ENCODE measurements at places on chromosomes 12 and 14. TPM values are rescaled to one million over a fixed set of nuclear protein-coding genes. Genes with fewer than 3 reads are reported as not detected.

Gene ANAPC7
- 68.2 TPM for polyA plus RNA-seq

GRCh38 chr12:116161588-116161987 is 115.9 kb downstream of the MED13L start:
- no peak for DNase-seq

Gene KRT78
- polyA plus RNA-seq, result 1.7 TPM

GRCh38 chr12:64631197-64631596 is 20.9 kb downstream of the RASSF3 start:
- no peak for DNase-seq

GRCh38 chr14:50957296-50957695 is 13.0 kb upstream of the PYGL start:
- DNase-seq, result no peak

GRCh38 chr12:105888696-105889095 is 250.1 kb downstream of the NUAK1 start:
- no peak for DNase-seq

Gene PLEKHH1
- polyA plus RNA-seq, result 2.6 TPM

Gene LHX5
- polyA plus RNA-seq, result 0.10 TPM

Gene RTN1
- 0.06 TPM for polyA plus RNA-seq

DNA sequence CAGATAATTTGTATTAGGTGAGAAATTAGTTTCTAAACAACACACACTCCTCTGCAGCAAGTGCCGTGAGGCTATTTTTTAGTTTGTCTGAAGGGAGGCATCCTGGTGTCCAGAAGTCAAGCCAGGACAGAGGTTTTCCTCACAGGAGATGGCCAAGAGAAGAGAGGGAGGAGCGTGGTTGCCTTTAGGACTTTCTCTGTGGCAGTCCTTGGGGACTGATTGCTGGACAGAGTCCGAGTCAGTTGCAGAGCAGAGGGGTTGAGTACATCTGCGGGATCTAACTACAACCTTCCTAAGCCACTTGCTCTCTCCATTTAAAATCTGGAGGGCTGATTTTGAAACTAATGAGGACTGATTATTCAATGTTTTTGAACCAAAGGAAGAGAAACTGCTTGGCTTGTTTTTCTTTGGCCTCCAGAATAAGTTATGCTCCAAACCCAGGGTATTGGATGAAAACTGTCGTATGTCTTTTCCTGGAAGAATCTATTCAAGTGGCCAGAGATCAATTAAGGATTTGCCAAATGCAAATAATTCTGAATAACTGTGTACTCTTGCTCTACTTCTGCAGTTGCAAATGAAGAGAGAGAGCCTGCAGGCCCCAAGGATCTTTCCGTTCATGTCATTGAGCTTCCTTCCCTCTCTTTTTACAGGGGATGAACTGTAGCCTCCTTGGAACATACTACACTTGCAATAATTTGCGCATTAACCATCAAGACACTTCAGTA is 1.2 kb downstream of the SLCO1C1 start:
- no peak for DNase-seq

DNA sequence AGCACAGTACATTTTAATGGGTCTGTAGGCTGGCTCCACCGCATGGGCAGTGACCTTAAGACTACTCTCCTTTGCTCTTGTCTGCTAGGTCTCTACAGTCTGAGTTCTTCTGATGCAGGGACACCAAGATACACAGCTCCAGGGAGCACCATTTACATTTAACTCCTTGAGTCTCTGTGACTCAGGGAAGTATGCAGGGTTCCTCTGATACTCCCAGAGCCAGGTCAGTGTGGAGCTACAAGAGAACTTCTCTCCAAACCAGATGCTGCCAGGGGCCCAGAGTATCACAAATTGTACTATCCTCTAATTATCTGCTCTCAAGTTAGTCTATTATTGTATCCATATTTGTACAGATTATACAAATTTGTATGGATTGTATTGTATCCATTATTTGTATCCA is 15.2 kb downstream of the ZFP36L1 start:
- no peak for DNase-seq

DNA sequence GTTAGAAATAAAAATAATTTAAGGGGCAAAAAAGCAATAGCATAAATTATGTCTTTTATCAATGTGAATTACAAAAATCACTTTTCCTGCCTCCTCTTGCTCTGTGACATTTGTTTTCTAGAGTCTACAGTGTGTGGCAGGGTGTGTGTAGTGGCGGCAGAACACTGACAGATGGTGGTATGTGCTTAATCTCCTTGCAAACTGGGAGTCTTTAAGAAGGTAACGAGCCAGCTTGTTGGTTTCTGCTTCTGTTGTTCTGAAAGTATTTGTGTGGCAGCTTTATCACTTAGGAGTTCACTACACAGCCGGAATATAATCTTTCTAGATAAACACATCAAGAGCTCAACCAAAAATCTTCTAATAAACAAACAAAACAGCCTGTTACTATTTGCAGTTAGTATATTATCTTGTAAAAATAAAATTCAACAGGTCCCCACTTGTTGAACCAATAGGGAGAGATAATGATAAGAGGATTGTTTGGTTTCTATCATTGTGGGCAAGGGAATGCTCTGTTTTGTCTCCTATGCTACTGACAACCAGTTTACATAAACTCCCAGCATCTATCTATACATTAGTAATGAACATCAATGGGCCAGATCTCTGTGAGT is 13.0 kb downstream of the CDKL1 start:
- DNase-seq, result no peak

DNA sequence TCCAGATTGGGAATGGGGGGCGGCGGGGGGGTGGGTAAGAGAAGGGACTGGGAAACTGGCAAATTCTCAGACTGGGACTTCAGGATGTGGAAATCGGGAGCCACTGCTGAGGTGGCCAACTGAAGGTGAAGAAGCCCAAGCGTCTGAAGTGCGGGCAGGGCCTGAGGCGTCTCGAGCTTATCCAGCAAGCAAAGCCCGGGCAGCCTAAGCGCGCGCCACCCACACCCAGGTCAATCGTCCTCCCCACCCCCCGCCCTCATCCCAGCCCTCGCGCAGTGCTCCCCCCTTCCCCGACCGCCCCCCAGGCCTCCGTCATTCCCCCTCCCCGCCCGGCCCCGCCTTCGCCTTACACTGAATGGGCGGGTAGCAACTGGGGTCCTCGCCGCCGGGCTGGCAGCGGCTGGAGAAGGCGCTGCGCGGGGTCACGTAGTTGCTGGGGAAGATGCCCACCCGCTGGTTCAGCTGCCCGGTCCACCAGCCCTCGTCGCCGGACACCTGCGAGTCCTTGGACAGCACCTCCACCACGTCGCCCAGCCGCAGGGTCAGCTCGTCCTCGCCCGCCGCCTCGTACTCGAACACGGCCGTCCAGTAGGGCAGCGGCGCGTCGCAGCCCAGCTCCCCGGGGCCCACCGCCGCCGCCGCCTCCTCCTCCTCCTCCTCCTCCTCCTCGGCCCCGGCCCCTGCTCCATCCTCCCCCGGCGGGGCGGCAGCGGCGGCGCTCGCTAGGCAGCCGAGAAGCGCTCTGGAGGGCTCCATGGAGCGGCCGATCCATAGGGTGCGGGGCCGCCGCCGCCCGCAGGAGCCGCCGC is 693 bp downstream of the MAP3K9 start:
- DNase-seq, result no peak

GRCh38 chr14:75156901-75157300 is 19.5 kb downstream of the TMED10 start:
- no peak for DNase-seq

DNA sequence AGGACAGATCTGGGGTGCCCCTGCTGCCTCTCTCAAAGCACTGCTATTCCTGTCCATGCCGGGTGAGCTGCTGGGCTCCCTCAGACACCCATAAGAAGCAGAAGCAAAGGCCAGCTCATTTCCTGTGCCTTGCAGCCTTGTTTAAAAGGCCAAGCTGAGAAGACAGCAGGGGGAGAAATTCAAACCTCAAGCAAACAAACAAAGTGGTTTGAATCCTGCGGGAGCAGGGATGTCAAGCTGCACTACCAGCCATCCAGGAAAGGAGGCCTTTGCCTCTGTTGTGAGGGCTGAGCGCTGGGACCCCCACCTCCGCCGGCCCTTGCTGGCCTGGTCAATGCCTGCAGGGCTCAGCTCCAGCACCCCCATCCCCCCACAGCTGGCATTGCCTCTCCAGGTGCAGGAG is 176.5 kb downstream of the PIWIL1 start:
- no peak for DNase-seq

GRCh38 chr12:89648211-89648930 is 60.3 kb downstream of the ATP2B1 start:
- DNase-seq, result no peak

Gene NOXRED1
- 0.33 TPM for polyA plus RNA-seq

- DNase-seq, result no peak
Observed at GRCh38 chr14:74917646-74918081, 5.4 kb downstream of the RPS6KL1 start.

GRCh38 chr12:102480406-102480805 is at the start of gene IGF1:
IGF1 (minus strand) TSS chr12:102480563; CDS start chr12:102480381, 182 bp downstream.
- no peak for DNase-seq

DNA sequence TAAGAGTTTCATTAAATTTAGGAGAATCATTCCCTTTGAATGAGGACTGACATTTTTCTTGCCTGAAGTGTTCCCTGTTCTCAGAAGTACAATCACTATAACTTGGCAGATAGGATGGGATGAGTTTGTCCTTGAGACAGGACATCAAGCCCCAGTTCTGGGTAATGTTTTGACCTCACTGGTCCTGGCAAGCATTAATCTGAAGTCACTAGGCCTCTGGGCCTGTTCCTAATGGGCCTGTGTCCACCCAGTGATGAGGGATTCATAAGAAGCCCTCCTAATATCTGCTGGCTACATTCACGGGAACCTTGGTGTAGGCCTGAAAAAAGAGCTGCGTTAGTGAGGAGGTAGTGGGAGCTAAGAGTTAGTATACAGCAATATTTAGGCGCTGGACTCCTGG is 37.2 kb downstream of the NINJ2 start:
- DNase-seq, result no peak

DNA sequence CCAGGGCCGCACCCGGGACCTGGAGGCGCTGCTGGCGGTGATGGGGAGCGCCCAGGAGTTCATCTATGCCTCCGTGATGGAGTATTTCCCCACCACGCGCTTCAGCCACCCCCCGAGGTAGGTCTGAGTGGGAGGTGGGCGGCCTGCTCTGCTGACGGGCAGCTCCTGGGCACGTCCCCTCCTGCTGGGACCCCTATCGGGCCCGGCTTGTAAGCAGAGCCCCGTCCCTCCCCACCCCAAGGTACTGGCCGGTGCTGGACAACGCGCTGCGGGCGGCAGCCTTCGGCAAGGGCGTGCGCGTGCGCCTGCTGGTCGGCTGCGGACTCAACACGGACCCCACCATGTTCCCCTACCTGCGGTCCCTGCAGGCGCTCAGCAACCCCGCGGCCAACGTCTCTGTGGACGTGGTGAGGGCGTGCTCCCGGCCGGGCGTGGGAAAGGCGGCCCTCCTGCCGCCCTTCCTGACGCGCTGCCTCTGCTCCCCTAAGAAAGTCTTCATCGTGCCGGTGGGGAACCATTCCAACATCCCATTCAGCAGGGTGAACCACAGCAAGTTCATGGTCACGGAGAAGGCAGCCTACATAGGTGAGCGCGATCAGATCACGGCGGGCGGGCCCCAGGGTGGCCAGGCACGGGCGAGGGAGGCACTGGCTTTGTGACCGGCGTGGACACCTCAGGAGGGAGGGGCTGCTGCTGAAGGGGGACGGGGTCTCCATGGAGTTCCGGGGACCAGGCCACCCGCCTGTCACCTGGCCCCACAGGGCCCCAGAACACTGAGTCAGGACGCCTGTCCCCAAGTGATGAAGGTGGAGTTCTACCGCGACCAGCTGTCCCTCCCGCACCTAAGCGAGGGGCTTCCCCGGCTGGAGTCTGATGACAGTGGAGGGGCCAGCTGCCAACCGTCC is 7.3 kb downstream of the PLD4 start:
- DNase-seq, result no peak

DNA sequence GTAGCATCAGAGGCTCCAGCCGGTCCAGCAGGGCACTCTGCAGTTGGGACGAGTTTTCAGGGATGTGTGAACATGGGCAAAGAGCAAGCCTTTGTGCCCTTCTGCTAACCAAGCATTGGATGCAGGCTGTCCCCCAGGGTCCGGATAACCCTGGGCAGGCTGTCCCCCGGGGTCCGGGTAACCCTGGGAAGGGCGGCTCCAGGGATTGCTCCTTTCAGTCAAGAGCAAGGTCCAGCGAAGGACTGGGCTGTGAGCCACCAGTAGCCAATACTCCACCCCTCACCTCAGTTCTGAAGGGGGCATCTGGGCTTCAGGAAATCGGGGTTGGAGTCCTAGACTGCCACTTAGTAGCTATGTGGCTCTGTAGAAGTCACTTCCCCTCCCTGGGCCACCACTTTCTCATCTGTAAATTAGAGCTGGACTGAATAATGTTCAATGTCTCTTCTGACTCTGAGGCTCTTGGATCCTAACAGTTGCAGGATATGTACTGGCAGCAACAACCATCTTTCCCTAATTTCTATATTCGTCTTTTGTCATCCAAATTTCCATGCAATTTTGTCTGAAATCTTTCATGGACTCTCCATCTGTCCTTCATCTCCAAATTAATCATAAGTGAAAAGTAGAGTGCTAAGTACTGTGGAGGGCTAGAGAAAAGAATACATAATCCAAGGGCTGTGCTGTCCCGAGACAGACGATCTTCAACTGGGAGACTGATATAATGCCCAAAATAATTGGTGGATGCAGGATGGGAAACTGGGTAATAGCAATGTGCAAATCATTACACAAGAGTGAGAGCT is 137.4 kb upstream of the NTF3 start:
- DNase-seq, result no peak

GRCh38 chr14:23436327-23437132 is 1.1 kb upstream of the MYH7 start:
- no peak for DNase-seq

Gene TAS2R42
- not detected for polyA plus RNA-seq

DNA sequence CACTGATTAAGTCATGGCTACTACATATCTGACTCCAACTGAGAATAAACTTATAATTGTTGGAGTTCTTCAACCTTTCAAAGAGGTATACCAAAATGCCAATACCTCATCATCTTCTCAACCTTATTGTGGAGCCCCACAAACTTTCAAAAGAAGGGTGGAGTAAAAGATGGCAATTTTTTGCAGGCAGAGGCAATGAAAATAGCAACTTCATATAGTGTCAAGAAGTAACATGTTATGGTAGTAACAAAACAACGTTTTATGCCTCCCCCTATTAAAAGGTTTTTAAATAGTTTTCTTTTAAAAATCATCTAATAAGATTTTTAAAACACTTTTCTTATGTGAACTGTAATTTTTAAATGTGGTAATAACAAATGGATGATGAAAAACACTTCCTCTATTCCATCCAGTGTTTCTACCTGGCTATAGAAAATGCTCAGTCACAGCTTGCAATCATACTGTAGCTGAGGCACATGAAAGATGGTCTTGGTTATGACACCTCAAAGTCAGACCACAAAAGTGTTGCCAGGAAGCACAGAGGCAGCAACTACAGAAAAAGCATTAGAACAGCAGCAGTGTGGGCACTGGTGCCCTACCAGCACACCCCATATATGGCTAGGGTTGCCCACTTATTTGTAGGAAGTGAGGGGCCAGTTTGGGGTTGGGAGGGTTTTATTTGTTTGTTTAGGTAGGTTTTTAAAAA is 7.0 kb downstream of the PPP1R12A start:
- no peak for DNase-seq

Gene FERMT2
- 15.0 TPM for polyA plus RNA-seq

GRCh38 chr12:93824514-93825500 is 147.6 kb downstream of the CRADD start:
- no peak for DNase-seq

GRCh38 chr12:20105943-20106342 is 262.4 kb upstream of the PDE3A start:
- no peak for DNase-seq

Gene LGALS3
- polyA plus RNA-seq, result 193 TPM

Gene FGD4
- 7.9 TPM for polyA plus RNA-seq

Gene PTGER2
- polyA plus RNA-seq, result 0.28 TPM

Gene GYS2
- not detected for polyA plus RNA-seq
